ENCODE measurements at places on chromosomes 5 and 9.
A peak's percentile ranks its signal among the peaks of the same experiment; 100 is the strongest.

DNA sequence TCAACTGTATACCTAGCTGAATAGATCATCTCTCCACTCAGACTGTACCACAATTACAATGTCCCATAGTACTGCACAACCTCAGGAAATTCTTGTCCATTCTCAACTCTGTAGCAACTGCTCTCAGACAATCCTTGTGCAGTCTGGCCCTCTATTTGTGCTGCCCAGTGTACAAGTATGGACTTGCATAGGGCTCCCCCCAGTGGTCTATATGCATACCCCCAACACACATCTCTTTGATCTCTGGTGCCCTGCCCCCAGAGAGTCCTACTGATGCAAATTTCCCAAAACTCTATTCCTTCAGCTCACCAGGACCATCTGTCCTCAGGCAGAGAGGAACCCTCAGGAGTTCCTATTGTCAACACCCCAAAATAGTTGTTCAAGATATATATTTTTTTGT lies 205.3 kb downstream of the SLCO4C1 start:
- peak; percentile 35 for DNase-seq

- no peak for DNase-seq
Observed at GRCh38 chr5:155259648-155260047, 246.1 kb downstream of the KIF4B start.

- DNase-seq: no peak
Observed at GRCh38 chr5:133520062-133520461, 92.3 kb downstream of the FSTL4 start.

GRCh38 chr5:120934031-120934430 lies 469.9 kb downstream of the PRR16 start:
- no peak for DNase-seq

DNA sequence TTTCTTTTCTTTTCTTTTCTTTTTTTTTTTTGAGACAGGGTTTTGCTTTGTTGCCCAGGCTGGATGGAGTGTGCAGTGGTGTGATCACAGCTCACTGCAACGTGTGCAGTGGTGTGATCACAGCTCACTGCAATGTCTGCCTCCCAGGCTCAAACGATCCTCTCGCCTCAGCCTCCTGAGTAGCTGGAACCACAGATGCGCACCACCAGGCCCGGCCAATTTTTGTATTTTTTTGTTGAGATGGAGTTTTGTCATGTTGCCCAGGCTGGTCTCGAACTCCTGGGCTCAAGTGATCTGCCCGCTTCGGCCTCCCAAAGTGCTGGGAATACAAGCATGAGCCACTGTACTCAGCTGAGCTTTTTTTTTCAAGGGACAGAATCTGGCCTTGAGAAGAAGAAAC lies 36.8 kb upstream of the TJP2 start:
- DNase-seq: no peak

DNA sequence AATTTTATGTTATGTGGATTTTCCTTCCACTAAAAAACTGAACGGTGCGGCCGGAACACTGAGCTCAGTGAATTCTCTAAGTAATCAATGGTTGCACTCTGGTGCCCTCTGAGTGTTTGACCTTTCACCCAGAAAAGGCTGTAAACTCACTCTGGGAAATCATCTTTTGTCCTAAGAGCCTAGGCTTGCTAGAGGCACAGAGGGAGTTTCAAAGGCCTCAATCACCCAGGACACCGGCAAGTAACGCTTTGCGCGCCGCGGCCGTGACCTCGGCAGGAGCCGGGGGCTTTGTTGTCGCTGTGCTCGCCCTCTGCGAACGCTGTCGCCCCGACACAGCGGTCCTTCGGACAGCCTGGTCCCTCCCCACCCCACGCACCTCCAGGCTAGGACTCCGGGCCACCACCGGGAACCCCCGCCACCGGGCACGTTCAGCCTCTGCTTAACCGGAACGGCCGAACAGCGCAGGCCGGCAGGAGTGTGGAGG lies 703 bp downstream of the ISCA1 start:
- DNase-seq: no peak

DNA sequence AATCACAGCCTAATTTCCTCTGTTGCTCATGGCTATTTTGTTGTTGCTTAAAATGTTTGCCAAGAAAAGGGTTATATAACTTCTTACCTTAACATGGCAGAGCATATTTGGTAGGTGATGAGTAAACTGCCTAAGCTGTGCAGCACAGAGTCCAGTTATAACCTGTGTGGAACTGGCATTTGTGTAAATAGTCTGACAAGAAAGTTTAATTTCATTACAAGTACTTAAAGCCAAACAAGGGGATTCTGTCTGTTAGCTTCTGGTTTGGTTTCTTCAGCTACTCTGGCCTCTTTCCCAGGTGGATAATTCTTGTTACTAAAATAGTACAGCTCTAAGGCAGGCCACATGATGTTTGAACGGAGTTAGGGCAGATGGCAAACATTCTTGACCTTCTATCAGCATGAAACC lies 72.2 kb downstream of the PTCD2 start:
- no peak for DNase-seq

GRCh38 chr5:169641253-169641652 lies 4.2 kb downstream of the DOCK2 start:
- DNase-seq: no peak

DNA sequence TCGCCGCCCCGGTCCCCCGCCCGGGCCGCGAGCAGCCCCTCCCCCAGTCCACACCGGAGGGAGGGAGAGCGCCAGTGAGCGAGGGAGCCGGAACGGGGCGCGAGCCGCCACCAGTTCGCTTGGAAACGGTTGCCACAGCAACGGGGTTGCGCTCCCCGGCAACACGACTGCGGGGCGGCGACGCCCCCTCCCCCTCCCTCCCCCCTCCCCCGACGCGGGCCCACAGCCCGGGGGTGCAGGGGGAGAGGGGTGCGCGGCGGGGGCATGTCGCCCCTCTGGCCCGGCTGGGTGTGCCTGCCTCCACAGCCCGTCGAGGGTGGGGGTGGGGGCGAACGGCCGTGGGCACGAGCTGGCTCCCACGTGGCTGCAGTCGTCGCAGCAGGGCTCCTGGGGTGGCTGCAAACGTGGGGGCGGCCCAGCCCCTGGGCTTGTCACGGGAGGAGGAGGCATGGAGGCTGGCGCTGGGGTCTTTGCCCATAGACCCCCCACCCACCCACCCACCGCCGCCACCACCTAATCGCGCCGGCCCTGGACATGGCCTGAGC lies 524 bp downstream of the PRR7 start:
- DNase-seq: peak; percentile 15

GRCh38 chr5:33371660-33372059 lies 69.1 kb upstream of the TARS1 start:
- DNase-seq: no peak

GRCh38 chr5:164748861-164749260 lies 1243.4 kb downstream of the MAT2B start:
- DNase-seq: no peak

DNA sequence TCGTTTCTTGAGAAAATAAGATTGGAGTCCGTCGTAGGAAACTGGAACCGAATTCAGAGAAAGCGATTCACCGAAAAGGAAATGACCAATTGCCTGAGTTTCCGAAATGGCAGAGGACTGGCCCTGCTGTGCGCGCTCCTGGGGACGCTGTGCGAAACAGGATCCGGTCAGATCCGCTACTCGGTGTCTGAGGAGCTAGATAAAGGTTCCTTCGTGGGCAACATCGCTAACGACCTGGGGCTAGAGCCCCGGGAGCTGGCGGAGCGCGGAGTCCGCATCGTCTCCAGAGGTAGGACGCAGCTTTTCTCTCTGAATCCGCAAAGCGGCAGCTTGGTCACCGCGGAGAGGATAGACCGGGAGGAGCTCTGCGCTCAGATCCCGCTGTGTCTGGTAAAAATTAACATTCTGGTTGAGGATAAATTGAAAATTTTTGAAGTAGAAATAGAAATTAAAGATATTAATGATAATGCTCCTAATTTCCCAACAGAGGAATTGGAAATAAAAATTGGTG lies 379 bp downstream of the PCDHGA3 start:
- no peak for DNase-seq

DNA sequence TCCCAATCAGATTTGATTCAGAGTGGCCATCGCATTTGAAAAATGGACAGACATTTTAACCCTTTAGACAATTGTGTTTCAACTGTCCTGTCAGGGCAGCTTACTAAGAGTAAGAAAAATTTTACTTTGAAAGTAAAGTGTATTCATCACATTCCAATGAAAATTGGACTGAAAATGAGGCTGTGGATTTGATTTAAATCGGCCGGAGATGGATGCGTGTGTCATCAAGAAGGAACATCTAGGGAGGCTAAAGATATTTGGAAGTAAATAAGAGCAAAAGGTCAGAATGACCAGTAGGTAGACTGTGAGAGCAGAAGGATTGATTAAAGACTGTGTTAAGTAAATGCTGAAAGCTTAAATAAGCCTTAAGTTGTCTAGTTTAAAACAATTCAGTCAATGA lies 1.5 kb downstream of the ZCCHC7 start:
- DNase-seq: no peak

GRCh38 chr5:40503439-40503838 lies 176.3 kb upstream of the PTGER4 start:
- DNase-seq: no peak

DNA sequence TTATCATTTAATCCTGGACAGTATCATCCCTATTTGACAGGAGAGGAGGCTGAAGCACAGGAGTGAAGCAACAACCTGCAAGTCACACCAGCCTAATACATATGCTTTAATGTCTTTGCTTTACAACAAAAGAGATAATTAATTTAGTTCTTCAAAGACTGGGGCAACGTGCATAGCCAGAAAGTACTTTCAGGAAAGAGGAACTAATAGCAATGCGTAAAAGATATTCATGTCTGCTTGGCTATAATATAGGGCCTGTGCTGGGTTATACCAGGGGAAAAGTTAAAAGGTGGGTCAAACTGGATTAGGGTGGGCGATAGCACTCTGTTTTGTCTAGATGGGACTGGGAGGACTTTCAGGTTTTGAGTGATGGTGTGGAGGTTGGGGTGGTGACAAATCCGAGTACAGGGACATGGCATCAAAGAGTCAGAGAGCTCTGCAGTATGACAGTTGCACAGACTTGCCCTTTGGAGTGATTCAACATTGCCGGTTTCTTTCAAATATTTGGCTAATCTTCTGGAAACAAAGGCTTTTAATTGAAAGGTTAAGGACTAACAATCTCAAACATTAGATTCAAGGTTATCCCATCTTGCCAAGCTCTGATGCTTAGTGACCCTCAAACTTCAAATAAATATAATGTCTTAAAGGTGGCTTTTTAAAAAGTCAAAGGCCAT lies 11.9 kb downstream of the DAB2 start:
- peak; percentile 10 for DNase-seq

GRCh38 chr5:156505101-156505500 lies 178.1 kb downstream of the SGCD start:
- no peak for DNase-seq

DNA sequence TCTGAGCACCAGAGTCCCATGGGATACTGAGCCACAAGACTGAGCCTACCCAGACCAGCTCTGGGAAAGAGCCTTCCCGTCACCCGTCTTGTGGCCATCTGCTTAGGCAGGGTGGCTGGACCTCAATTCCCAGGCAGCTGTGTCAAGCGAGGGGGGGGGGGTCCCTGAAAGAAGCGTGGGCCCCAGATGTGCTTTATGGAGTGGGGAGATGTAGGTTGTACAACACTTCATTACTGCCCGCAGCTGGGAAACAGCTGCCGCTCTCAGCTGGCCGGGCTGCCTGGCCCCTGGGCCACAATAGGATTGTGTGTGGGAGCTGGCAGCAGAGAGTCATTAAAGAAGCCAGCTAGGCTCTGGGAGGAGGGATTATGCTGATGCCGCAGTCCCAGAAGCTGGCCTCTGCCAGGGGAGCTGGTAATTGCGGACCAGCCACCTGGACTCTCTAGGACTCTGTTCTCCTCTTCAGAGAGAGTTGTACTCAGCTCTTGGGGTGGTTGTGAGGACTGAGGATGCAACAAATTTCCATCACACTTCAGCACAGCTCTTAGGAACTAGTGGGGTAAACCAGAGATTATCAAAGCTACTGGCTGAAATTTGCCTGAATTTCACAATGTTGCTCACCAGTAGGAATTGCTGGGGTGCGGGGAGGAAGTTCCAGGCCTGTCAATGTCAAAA lies 145.4 kb downstream of the GADD45G start:
- DNase-seq: no peak

GRCh38 chr9:137708590-137709284 lies 89.9 kb downstream of the EHMT1 start:
- no peak for DNase-seq

- DNase-seq: peak; percentile 16
Observed at GRCh38 chr5:32709750-32710549, 1.2 kb upstream of the NPR3 start.

- DNase-seq: no peak
Observed at GRCh38 chr9:17613758-17614157, 34.9 kb downstream of the SH3GL2 start.

GRCh38 chr9:21993893-21994555 lies at the start of gene CDKN2A:
TSS of gene CDKN2A (minus strand) at chr9:21994392.
- DNase-seq: peak; percentile 72

- no peak for DNase-seq
Observed at GRCh38 chr9:91032121-91032531, 230.5 kb downstream of the SYK start.

DNA sequence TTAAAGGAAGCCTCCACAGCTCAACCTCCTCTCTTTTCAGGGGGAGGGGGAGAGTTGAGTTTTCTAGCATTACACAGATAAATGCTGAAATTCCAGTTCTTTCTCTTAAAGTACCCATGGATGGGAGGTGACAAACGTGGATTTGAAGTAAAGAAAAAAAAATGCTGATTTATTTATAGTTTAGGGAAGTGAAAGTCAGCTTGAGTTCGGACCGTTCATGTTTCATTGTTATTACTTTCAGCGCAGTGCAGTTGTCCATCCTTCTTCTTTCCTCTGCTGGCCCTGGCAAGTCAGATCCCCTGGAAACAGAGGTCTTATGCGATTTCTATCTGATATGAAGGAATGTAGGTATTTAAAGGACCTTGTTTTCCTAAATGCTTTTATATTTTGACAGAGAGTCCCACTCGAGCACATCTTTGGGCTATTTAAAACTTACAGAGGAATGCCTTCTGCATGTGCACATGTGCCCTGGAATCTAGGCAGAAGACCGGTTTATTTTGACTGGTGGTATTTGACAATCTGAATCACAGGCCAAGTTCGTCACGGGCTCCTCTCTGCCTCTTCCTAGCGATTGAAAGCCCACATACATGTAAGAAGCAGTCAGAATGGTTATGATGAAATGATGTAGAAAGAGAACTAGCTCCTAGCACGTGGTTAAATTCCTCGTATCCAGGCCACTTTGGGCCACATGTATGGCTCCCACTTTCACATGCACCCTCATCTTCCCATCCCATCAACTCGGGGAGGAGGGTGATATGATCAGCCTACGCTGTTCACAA lies 385.2 kb upstream of the KLF4 start:
- DNase-seq: no peak

All from AML-193 (cell line).